Posterior vena cava (tissue), 2 donors: ENCODE measurements at places on chromosomes 2 and 18. TPM values are rescaled to one million over a fixed set of nuclear protein-coding genes. Genes with fewer than 3 reads are reported as not detected.

DNA sequence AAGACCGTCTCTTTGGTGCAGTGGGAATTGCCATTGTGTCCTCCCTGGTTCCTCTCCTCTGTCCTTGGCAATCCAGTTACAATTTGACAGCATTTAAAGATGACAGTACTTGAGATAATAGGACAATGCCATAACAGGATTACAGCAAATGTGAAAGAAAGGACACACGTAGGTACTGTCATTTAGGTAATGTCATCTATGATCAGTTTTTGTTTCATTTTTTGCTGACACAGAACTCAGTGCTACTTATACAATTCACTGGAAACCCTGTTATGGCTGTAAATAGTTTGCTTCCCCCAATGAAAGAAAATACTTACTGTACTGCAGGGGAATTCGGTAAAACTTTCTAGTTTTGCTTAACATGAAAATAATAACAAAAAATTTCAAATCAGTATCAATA, 65.2 kb downstream of the BCL11A start:
- no peak for DNase-seq

FHOD3 gene
- 29.8 TPM for total RNA-seq

GRCh38 chr2:113032737-113033136, 19.9 kb downstream of the IL36B start:
- no peak for DNase-seq

BOD1L2 gene
- not detected for total RNA-seq

DNA sequence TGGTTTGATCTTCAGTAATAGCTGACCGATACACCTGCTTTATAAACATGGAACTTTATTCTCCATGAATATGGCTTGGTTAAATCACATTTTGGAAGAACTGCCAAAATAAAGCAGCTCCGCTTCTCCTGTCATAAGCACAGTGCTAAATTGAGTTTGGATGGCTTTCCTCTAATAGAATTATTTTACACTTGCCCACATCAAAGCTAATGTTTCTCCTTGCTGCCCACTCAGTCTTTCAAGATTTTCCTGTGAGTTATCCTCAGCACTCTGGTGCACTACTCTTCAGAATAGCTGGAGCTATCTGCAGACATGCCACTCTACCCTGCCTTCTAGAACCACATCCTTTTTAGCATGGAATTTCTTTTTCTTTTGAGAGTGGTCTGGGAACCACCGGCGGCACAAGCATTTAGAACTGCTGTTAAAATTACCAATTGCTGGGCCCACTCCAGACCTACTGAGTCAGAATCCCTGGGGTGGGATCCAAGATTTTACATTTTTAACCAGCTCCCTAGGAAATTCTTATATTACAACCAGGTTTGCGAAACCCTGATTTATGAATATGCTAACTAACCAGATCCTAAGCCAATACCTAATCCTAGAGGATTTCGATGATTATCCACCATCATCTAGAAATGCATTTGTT, 283.3 kb downstream of the AFF3 start:
- DNase-seq: no peak

DUSP19 gene
- 9.1 TPM for total RNA-seq

- peak; percentile 79 for DNase-seq
Measured at GRCh38 chr18:23071285-23071684, 64.0 kb upstream of the CABLES1 start.

- DNase-seq: no peak
Measured at GRCh38 chr2:109136542-109136941, 7.5 kb downstream of the SH3RF3 start.

- DNase-seq: peak; percentile 96
Measured at GRCh38 chr2:26330114-26330549, 15.8 kb upstream of the SELENOI start.

KCNF1 gene
- total RNA-seq: 0.29 TPM

METTL4 gene
- 7.4 TPM for total RNA-seq

AMMECR1L gene
- 15.4 TPM for total RNA-seq

ALPG gene
- not detected for total RNA-seq

GRCh38 chr2:201196803-201197202, 13.9 kb downstream of the CASP10 start:
- no peak for DNase-seq

ASXL3 gene
- total RNA-seq: 5.0 TPM

DNA sequence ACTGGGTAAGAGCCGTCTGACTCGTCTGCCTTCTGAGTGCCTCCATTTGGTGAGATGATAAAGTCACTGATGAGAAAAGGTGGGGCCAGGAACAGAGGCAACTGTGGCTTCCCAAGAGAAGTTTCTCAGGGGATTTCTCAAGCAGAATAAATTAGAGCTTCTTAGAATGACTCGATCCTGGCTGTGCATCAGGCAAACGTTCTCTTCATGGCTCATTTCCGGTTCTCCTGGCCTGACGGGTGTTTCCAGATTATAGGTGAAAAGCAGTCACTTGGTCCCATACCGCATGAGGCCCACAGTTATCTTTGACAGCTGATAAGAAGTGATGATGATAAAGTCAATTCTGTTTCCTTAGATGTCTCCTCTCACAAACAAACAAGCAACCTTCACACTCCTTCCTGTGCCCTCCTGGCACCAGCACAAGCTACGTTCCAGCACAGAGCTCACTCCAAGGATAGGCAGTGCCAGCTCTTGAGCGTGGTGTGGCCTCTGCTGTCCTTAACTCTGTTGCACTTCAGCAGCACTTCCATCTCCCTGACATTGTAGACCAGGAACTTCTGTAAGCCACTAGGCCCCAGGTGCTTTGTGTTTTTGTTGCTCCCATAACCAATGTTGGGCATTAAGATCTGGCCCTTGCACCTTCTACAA, 37.8 kb upstream of the KCNF1 start:
- no peak for DNase-seq

- no peak for DNase-seq
Measured at GRCh38 chr2:213015387-213016165, 135.8 kb downstream of the IKZF2 start.

CSRNP3 gene
- 3.1 TPM for total RNA-seq

- no peak for DNase-seq
Measured at GRCh38 chr18:71209944-71210343, 921.1 kb downstream of the SOCS6 start.

HYCC2 gene
- 21.2 TPM for total RNA-seq

LOXL3 gene
- 11.8 TPM for total RNA-seq

DNA sequence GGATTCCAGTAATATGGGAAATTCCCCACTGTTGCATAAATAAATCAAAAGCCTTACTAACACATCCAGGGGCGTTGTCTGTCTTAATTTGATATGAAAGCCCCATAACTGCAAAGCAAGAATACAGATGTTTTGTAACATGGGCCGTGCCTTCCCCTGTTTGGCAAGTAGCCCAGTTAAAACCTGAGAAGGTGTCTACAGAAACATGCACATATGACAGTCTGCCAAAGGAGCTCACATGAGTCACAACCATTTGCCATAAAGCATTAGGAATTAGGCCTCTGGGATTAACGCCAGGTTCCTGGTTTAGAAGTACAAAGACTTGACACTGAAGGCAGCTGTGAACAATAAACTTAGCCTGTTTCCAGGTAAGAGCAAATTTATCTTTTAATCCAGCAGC, 43.1 kb upstream of the LONRF2 start:
- no peak for DNase-seq

MGAT4A gene
- total RNA-seq: 36.2 TPM

DNA sequence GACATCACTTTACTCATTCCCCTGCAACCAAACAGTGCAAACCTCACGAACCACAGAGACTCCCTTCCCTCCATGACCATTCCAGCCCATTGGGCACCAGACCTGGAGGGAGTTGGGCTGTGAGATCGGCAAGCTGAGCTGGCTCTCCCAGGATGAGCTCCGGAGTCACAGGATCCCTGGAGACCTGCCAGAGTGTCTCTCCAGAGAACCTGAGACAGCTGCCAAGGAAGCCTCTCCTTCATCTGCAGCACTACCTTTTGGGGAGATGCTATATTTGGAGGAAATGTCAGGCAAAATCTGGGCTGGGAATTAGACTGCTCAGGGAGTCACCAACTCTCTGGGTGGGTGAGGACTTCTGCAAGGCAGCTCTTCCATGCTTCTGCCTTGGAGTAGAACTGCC, 417.4 kb downstream of the TNS1 start:
- DNase-seq: no peak

DNA sequence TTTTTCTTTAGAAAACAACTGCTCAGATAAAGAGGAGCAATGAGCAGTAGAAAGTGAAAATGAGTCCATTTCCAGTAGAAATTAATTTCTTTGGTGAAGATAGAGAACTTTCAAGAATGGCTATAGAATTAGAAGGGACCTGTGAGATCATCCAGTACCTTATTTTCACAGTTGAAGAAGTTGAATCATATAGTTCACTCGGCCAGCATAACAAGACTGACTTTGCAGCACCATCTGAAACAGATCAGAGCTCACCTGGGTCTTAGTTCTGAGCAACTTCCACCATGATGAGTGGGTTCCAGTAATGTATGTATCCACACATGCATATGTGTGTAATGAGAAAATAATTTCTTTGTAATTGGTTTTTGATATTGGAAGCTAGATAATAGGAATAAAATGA, 58.6 kb downstream of the CERS6 start:
- DNase-seq: no peak

TNFRSF11A gene
- 11.1 TPM for total RNA-seq

DNA sequence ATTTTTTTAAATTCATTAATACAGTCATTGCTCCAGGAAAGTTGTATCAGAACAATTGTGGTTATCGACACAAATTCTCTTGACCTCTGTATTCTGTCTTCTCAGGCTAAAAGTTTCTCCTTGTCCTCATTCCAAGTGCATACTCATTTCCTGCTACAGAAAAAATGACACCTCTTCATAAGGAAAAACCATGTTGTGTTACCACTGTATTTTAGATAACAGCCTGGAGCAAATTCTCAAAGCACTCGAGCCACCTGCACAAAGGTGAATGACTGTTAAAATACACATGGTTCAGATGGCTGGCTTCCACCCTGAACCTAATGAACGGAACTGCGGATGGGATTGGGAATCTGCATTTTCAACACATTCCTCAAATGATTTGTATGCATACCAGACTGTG, 586.5 kb downstream of the EPHA4 start:
- no peak for DNase-seq

DNA sequence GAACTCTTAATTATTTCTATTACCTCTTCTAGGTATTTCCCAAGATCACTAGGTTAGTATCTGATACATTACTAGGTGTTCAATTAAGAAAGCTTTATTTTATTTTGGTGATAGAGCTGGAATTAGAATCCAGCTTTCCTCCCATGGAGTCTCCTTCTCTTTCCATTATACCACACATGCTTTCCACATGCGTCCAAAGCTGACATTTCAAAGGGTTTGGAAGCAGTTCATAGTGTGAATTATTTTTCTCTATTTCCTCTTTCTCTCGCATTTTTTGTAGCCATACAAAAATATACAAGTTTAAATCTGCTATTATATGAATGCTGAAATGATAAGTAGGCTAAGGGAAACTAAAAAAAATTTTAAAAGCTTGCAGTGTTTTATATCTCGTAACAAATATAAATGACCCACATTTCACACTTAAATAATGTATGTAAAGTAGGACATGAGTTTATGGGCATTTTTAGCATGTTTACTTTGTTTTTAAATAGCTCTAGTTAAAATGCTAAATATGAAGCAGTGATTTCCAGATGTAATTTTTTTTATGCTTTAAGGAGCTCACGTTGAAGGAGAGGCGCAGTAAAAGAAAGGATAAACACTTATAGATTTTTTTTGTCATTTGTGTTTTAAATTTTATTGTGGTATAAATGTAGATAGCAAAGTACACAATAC, 20.1 kb downstream of the ZC3H6 start:
- no peak for DNase-seq

DNA sequence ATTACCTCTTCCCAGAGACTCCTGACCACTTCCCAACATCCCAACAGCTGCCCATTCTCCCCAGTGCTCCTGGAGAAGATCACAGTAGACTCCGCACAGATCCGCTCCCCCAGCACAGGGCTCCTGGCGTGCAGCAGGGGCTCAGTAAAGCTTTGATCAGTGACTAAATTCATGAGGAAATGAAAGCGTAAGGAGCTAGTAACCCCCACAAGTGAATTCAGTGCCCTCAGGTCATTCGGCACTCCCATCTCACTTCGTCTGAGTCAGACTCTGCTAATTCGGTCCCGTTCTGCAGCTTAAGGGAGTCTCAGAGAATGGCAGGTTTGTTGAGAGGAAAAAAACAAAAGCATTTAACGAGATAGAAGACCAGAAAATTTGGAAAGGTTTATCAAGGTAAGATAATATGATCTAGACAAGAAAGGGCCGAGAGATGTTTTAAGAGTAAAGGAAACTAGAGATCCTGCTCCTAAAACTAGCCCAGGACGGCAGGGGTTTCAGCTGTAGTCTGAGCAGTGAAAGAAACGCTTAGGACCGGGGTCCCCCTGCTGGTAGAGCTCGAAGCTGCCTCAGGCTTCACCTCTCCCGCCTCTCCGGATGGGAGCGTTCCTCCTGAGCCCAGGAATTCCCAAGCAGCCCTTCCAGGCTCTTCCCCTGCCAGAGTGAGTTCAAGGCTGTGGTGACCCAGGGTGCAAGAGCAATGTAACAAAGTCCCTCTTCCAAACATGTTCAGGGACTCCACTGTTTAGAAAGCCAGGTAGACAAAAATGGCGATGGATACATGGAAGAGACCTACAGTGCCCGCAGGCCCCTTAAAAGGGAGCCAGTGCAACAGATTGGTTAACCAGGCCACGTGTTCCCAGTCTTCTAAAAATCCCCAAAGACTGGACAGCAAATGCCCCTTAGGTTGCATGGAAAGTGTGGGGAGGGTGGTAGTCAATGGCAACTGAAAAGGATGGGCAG, 127.3 kb downstream of the DNER start:
- DNase-seq: peak; percentile 94
